CD4-positive, alpha-beta T cell treated with Interleukin-10 for 1 hour (primary cell): ENCODE measurements at places on chromosomes 4 and X.

- DNase-seq: no peak
Observed at GRCh38 chr4:69330345-69331047, 50.2 kb downstream of the UGT2B28 start.

GRCh38 chr4:38319456-38320342 is 344.3 kb upstream of the KLF3 start:
- peak; percentile 90 for DNase-seq

- no peak for DNase-seq
Observed at GRCh38 chr4:186149872-186150271, 41.5 kb upstream of the CYP4V2 start.

DNA sequence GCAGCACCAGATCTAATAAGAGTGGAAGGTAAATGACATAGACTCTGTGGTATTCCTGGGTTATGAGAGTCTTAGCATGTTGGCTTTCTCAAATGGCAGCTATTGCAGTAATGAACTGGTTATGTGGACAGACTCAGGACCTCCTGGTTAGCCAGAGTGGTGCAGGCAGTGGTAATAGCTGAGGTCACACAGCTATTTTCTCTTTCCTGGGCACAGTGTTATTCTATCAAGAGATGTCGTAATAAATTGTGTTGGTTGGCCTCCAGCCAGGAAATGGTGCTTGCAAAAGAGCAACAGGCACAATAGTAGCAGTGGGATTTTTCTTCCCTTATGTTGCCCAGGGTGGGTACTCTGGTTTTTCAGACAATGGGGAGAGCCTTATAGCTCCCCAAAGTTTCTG is 279.2 kb upstream of the FGF16 start:
- no peak for DNase-seq

DNA sequence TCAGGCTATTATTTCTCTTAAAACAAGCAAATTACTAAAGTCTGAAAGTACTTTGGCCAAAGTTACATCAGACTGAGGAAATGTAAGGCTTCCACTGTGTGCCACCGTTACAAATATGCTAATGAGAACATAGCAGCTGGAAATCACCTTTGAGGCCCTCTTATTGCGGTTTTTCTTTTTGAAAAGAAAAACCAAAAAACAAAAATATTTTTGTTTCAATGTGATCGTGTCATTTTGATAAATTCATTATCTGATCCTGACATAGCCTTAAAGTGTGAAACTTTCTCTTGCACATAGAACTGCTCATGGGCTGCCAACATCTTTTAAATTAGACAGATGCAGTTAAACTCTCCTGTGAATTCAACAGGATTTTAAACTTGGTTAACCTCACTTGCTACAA is 2.8 kb upstream of the TIFA start:
- DNase-seq: peak; percentile 79

DNA sequence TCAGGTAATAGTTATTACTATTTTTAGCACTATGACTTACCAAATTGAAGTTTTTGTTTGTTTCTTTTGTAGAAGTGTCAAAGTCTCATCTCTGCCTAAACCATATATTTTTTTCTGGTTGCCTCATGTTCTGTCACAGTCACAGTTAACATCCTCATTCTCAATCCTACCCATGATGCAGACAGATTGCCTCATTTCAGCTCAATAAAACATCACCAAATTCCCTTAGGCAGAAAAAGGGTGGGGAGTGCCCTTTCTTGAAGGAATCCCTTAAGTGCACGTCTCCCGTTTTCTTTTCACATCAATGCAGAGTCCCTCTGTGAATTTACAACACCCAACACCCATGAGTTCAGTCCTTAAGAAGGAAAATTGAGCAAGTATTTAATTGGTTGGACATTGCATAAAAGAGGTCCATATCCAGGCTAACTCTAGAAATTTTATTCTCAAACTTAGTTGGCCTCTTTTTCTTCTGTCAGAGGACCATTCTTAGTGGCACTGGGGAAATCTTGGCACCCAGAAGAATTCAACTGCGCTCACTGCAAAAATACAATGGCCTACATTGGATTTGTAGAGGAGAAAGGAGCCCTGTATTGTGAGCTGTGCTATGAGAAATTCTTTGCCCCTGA is 103.7 kb upstream of the BMPR1B start:
- no peak for DNase-seq

- no peak for DNase-seq
Observed at GRCh38 chr4:182286931-182287330, 43.7 kb downstream of the TENM3 start.

DNA sequence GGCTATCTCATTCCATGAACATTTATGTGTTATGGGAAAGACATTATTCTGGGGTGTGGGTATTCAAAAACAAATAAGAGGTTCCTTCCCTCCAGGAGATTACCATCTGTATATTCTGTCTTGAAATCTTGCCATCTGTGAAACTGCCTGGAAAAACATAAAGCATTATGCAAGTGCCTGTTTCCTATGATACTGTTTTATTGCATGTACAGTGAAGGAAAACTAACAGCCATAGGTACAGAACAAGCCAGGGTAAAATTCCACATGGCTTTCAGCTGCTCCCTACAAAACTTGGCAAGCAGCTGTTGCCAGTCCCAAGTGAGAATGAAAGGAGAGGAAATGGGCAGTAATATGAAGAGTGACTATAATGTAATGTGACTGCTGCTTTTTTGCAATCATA is 136.0 kb downstream of the GUCY2F start:
- DNase-seq: no peak

GRCh38 chr4:185730849-185731608 is 81.0 kb downstream of the SORBS2 start:
- DNase-seq: no peak

DNA sequence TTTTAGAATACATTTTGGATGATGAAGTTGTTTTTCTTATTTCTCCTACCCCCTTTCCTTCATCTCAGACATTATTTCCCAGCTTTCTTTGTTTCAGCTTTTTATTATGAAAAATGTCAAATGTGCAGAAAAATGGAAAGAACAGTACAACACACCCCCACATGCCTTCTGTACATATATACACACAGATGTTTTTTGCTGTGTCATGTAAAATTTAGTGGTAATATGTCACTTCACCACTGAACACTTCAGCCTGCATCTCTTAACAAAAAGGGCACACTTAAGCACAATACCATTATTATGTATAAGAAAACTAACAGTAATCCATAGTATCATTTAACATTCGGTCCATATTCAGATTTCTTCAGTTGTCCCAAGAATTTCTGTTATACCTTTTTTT is 37.8 kb downstream of the OCRL start:
- no peak for DNase-seq

DNA sequence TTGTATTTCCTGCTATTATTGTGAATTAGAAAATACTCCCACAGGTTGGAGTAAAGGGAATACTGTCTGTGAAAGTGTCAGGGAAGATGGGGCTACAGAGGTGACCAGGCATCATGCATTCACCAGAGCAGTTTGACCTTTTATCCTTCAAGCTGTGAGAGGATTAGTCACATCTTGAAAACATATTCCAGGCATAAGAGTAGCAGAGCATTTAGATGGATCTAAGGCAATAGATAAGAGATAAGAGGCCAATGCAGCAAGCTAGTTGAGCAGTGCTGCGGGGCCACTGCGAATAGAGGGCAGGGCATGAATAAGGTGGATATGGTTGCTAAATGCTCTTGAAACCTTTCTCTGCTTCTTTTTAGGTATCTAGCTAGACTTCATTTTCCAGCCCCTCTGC is 470.7 kb upstream of the FTHL17 start:
- no peak for DNase-seq

DNA sequence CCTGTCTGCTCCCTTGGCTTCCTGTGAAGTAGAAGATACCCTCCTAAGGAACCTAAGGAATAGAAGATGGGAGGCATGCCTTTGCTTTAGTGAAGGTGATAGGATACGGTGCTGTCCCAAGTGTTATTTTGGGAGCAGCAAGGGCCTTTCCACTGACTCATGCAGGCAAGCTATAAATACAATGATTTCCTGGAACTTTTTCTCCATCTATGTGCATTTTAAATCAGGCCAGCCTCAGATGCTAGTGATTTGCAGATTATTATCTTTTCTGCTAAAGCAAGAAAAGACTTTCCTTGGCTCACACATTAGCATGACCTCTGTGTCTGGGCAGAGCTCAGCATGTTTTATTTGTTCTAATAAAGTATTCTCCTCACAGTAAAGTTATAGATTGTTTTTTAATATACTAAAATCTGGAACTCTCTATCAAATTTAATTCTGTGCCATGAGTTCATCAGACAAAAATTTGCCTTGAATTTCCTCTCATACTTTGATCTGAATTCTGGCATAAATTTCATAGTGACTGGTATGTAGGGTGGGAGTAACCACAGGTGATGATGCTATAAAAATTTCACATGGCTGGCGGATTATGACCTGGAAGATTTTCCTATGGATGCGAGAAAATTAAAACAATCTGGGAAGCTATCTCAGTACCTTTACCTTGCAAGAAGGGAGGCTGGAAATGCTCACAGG is 131.7 kb downstream of the REPS2 start:
- DNase-seq: no peak

DNA sequence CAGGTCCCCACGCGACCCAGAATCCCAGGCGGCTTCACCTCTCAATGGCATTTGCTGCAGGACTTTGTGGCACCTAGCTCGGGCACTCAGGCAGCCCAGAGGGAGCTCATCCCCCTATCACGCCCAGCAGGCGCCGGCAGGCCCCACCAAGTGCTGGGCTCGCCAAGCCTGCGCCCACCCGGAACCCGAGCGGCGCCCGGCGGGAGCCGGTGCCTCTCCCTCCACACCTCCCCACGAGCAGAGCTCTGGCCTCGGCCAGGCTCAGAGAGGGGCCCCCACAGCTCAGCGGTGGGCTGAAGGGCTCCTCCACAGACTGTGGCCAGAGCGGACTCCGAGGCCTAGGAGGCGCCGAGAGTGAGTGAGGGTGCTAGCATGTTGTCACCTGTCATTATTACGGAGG is 286.3 kb downstream of the PDHA2 start:
- no peak for DNase-seq

DNA sequence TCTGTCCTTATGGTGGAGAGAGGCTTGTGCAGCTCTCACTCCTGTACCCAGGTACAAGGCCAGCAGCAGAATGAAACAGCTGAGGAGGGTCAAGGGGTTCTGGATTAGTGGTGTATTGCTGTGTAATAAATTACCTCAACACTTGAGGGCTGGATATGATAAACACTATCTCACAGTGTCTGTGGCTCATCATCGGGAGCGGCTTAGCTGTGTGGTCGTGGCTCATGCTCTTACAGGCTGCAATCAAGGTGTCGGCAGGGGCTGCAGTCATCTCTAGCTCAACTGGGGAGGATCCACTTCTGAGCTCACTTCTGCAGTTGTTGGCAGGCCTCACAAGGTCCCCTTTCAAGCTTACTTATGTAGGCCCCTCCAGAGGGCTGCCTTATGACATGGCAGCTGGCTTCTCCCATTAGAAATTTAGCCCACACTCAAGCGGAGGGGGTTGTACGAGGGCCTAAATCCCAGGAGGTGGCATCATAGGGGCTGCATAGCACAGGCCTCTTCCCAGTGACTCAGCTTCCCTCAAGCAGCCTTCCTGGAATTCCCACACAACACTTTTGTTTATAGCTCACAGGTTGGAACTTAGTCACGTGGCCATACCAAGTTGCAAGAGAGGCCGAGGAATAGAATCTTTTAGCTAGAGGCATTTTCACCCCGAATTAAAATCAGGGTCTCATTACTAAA is 148.2 kb upstream of the RPS6KA3 start:
- DNase-seq: no peak

DNA sequence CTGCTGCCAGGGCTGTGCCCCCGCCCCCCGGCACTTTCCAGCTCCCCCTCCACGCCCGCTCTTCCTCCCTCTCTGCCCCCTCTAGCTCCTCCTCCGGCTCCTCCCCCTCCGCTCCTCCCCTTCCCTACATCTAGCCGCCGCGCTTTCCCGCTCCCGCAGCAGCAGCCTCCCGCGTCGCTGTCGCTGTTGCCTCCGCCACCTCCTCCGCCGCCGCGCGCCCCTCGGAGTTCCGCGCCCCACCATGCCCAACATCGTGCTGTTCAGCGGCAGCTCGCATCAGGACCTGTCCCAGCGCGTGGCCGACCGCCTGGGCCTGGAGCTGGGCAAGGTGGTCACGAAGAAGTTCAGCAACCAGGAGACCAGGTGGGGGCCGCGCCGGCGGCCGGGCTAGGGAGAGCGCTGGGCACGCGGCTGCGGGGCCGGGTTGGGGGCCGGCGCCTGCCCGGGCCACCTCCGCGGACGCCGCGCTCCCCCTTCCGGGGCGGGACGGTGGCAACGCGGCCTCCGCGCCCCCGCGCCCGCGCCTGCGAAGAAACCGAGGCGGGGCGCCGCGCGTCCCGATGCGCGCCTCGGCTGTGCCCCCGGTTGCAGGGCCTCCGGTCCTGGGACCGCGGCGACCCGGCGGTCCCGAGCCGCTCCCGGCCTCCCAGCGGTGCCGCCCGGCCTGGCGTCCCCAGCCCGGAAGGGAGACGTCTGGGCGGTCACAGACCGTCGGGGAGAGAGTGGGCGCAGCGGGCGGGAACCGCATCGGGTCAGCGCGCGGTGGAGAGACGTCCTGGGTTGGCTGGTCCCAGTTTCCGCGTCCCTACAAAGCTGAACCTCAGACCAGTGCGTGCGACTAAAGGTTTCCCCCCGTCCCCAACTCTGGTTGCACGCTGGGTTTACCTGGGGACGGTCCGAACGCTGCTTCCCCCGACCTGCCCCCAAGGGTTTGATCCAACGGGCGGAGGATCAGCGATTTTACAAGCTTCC is at the start of gene PRPS2:
Gene PRPS2 (plus strand): TSS at position 156 of the 972 bp plus-strand sequence. CDS start 86 bp downstream, at position 242.
- DNase-seq: peak; percentile 75

- no peak for DNase-seq
Observed at GRCh38 chrX:48833542-48834138, 1.8 kb downstream of the PCSK1N start.

GRCh38 chr4:155548173-155548572 is 118.5 kb upstream of the GUCY1A1 start:
- no peak for DNase-seq

DNA sequence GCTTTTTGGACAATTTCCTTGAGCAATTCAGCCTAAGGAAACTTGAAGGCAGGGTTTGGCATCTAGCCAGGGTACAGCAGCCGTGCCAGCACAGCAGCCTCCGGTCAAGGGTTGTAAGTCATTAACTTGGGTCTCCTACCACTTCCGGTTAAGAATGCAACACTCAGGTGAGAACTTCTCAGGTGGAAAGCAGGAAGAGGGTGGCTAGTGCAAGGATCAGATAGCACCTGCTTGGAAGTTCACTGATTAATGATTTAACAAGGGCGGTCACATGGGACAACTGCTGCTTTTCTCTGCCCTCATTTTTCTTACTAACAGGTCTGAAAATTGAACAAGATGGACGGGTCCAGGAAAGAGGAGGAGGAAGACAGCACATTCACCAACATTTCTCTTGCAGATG is 30.1 kb upstream of the SCOC start:
- no peak for DNase-seq

DNA sequence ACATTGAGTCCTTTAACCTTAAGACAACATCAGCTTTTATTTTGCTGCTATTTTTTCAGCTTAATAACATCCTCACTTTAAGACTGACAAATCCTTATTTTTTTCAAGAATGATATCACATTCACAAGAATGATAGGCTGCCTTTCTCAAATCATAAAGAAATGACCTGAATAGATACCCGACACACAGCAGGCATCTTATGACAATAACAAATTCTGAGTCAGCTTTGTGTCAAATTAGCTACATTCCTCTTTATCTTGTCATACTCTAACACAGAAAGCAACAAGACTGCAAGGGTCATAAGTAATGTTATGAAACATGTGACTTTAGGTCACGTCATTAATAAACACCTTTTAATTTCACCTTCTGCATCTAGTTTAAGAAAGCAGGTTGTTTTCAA is 2387.6 kb downstream of the PCDH7 start:
- no peak for DNase-seq

- no peak for DNase-seq
Observed at GRCh38 chr4:21452931-21453330, 495.6 kb downstream of the KCNIP4 start.
